HepG2 (cell line): ENCODE measurements at places on chromosomes 12 and 14.

DNA sequence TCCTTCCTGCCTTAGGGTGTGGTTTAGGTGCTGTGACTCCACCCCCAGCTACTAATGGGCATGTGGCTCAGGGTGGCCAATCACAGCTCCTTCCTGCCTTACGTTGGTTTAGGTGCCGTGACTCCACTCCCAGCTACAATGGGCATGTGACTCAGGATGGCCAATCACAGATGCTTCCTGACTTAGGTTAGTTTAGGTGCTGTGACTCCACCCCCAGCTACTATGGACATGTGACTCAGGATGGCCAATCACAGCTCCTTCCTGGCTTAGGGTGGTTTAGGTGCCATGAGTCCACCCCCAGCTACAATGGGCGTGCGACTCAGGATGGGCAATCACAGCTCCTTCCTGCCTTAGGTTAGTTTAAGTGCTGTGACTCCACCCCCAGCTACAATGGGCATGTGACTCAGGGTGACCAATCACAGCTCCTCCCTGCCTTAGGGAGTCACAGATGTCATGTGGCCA lies 163.9 kb downstream of the TBX5 start:
- no peaks in the 10 kb centered on the region for H3K27me3 ChIP-seq
- no peak for DNase-seq
- H3K4me1 ChIP-seq, result no peaks in the 10 kb centered on the region
- no peak overlapping the region for H3K27ac ChIP-seq
- no peak overlapping the region for H3K4me3 ChIP-seq

DNA sequence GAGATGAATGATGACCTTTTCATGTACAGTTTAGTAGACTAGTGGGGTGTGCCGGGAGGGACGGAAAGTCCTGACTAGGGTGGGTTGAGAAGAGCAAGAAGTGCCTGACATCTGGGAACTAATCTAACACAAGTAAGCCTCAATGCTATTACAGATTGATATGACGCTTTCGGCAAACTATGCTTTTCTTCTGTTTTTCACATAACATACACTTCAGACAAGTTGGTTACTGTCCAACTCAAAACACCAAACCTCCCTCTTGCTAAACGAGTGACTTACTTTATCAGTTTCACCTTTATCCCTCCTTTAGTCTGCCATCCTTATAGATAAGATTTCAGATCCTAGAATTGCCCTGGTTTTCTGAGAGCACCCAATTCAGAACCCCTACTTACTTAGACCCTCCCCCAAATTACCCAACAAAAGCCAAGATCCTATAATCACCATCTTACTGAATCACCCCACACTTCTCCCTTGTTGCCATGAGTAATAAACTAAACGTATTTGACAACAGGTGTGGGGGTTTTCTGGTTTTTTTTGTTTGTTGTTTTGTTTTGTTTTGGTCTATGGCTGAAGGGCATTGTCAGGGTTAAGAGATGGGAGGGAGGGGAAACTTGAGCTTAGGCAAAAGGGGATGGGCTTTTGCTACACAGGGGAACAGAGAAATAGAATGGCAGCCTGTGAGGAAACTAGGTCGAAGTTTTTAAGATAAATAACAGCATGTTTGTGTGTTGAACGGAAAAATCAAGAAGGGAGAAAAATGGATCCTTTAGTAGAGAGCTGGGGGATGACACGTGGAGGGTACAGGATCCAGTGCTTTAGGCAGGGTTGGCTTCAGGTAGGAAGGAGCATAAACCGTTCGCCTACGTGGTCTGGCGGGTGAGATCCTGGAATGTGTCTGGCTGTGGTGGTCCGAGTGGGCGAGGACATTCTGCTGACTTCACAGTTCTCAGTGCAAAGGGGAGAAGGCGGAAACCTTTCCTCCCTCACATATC lies 6.1 kb upstream of the PSMA3 start:
- no peak overlapping the region for H3K27ac ChIP-seq
- DNase-seq, result no peak
- peaks cover 33% of the 10 kb centered on the region for H3K4me1 ChIP-seq
- no peaks in the 10 kb centered on the region for H3K36me3 ChIP-seq

GRCh38 chr14:89564286-89564957 lies 147.4 kb upstream of the FOXN3 start:
- no peaks in the 10 kb centered on the region for H3K4me1 ChIP-seq
- H3K36me3 ChIP-seq, result no peaks in the 10 kb centered on the region
- no peak overlapping the region for H3K4me3 ChIP-seq
- H3K27me3 ChIP-seq, result no peaks in the 10 kb centered on the region

- no peak for DNase-seq
- no peaks in the 10 kb centered on the region for H3K36me3 ChIP-seq
- H3K4me1 ChIP-seq, result peaks cover 34% of the 10 kb centered on the region
- no peak overlapping the region for H3K4me3 ChIP-seq
Measured at GRCh38 chr12:130041983-130042812, 120.1 kb upstream of the FZD10 start.

DNA sequence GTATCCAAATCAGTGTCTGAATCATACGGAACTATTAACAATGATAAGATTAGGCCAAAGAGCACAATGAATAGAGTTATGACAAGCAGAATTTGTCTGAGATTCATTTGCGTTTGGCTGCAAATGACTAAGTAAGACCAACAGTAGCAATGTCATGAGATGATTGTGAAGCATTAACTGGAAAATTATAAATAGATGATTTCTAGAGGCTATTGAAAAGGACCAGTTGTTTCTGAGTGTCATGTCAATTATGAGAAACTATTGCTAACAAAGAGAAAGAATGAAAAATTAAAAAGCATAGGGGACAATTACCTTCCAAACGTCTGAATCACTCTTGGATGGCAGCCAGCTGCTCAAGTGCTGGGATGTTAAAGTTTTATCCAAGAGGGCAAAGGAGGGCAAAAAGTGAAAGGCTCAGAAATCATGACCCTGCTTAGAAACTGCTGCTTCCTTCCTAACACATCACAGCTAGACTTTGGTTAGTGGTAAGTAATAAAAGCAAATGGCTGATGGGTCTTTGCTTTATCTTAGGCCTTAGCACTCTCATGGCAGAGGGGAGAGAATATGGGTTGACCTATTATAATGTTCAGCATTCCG lies 89.0 kb downstream of the AKAP6 start:
- H3K36me3 ChIP-seq, result no peaks in the 10 kb centered on the region
- no peak for DNase-seq
- H3K27ac ChIP-seq, result no peak overlapping the region
- no peaks in the 10 kb centered on the region for H3K27me3 ChIP-seq

- H3K27ac ChIP-seq, result no peak overlapping the region
- H3K27me3 ChIP-seq, result no peaks in the 10 kb centered on the region
- no peak overlapping the region for H3K4me3 ChIP-seq
- no peak for DNase-seq
- H3K4me1 ChIP-seq, result no peaks in the 10 kb centered on the region
Measured at GRCh38 chr14:32546246-32546645, 217.1 kb downstream of the AKAP6 start.

DNA sequence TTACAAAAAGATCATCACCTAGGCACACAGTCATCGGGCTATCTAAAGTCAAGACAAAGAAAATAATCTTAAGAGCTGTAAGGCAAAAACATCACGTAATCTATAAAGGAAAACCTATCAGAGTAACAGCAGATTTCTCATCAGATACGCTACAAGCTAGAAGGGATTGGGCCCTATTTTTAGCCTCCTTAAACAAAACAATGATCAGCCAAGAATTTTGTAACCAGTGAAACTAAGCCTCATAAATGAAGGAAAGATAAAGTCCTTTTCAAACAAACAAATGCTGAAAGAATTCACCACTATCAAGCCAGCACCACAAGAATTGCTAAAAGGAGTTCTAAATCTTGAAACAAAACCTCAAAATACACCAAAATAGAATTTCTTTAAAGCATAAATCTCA lies 191.6 kb upstream of the BMP4 start:
- DNase-seq, result no peak
- H3K27ac ChIP-seq, result no peak overlapping the region
- no peak overlapping the region for H3K4me3 ChIP-seq
- no peaks in the 10 kb centered on the region for H3K36me3 ChIP-seq

DNA sequence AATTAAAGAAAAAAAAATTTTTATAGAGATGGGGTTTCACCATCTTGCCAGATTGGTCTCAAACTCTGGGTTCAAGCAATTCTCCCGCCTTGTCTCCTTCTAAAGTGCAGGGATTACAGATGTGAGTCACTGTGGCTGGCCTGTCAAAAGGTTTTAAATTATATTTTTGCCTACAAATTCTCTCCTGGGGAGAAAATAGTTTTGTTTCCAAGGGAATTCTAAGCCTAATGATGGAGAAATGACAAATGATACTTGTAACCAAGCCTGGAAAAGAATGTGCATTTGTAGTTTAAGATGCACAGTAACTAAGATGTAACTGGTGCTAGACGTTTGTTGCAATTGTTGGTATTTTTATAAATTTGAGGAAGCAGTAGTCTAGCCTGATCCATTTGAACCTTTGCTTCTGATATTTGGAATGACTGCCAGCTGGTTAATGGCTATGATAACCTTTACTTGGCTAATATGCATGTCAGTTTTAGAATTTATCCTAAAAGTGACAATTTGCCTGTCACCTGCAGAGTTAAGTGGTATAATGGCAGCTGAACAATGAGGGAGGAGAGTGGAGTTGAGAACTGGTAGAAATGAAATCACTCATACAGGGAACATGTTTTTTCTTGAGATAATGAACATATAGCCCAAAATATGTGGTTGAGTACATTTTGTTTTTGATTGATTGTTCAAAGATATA lies 148.0 kb downstream of the FUT8 start:
- H3K27me3 ChIP-seq, result no peaks in the 10 kb centered on the region
- DNase-seq, result no peak
- no peak overlapping the region for H3K4me3 ChIP-seq
- H3K36me3 ChIP-seq, result no peaks in the 10 kb centered on the region

- peaks cover 82% of the 10 kb centered on the region for H3K36me3 ChIP-seq
- no peak overlapping the region for H3K4me3 ChIP-seq
Measured at GRCh38 chr14:96525452-96525851, 23.3 kb downstream of the PAPOLA start.

DNA sequence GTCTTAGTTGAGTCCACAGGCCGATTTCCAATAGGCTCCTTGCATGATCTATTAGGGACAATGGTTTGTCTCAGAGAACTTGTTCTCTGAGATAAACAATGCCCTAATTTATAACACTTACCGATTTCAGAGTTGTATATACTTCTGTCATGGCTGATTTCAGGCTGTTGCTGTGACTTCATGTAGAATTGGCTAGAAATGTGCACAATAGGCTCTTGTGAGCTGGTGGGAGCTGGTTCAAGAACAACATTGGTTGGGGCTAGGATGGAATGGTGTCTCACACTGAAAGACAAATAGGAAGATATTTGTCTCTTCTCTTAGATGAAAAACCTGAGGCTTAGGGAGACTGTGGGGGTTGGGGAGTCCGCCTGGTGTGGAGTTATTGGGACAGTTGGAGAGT lies 6.7 kb upstream of the KRT86 start:
- H3K4me3 ChIP-seq, result no peak overlapping the region
- DNase-seq, result no peak
- no peak overlapping the region for H3K27ac ChIP-seq
- H3K27me3 ChIP-seq, result no peaks in the 10 kb centered on the region; the same call in none of the 2 replicates

GRCh38 chr12:96809522-96809921 lies 97.5 kb upstream of the NEDD1 start:
- no peak overlapping the region for H3K27ac ChIP-seq
- no peaks in the 10 kb centered on the region for H3K36me3 ChIP-seq
- no peak for DNase-seq
- no peak overlapping the region for H3K4me3 ChIP-seq
- no peaks in the 10 kb centered on the region for H3K4me1 ChIP-seq

DNA sequence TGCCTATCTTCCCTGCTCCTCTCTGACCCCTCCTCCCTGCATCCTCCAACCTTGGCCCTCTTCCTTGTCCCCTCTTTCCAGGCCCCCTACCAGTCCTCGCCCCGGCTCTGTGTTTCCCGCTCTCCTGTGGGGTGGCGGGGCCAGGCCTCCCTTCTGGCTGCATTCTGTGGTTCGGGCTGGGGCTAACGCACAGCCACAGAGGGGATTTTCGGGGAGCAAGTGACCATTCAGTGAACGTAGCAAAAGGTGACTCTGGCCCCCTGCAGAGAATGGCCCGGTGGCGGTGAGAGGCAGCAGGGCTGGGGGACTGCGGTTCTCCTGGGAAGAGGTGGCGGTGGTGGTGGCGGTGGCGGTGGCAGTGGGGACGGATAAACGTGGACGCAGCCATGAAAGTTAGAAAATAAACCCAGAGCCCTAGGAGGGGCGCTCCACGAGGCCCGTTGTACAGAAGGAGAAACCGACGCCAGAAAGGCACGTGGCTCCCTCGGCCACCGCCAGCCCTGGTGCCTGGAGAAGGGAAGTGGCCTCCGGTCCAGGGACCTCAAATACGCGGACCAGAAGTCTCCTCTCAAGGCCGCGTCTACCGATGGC lies 269.6 kb downstream of the ADGRD1 start:
- H3K4me1 ChIP-seq, result no peaks in the 10 kb centered on the region
- no peak overlapping the region for H3K4me3 ChIP-seq
- no peak for DNase-seq

DNA sequence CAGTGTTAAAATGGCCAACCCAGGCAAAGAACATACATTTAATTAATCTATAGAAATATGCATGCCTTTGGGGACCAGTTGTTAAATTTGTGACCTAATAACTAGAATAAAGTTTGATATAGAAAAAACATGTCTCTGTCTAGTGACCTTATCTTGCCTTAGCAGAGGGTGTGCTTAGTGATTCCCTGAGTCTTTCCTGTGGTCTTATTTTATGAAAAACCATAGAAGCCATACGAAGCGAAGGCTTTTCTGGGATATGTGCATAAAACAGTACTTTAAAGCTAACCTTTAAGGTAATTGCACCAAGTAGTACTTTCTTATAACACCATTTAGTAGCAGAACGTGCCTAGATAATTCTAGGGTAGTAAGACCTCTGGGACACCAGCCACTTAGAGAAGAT lies 379.4 kb downstream of the ZFP36L1 start:
- no peak for DNase-seq
- no peaks in the 10 kb centered on the region for H3K4me1 ChIP-seq
- no peaks in the 10 kb centered on the region for H3K27me3 ChIP-seq
- H3K4me3 ChIP-seq, result no peak overlapping the region
- H3K36me3 ChIP-seq, result no peaks in the 10 kb centered on the region

- no peaks in the 10 kb centered on the region for H3K36me3 ChIP-seq
- no peak overlapping the region for H3K4me3 ChIP-seq
- DNase-seq, result no peak
- H3K27me3 ChIP-seq, result no peaks in the 10 kb centered on the region
Measured at GRCh38 chr14:90733139-90733808, 83.0 kb downstream of the TTC7B start.

GRCh38 chr14:101404426-101405170 lies 156.7 kb upstream of the DIO3 start:
- no peak for DNase-seq
- H3K4me1 ChIP-seq, result 0 out of 2 replicates have a peak, but pooled peaks cover 7% of the 10 kb centered on the region
- H3K4me3 ChIP-seq, result no peak overlapping the region
- no peaks in the 10 kb centered on the region for H3K36me3 ChIP-seq
- H3K27me3 ChIP-seq, result peaks cover 46% of the 10 kb centered on the region; the same call in 2 of the 3 replicates
- no peak overlapping the region for H3K27ac ChIP-seq

- no peak overlapping the region for H3K4me3 ChIP-seq
- no peaks in the 10 kb centered on the region for H3K4me1 ChIP-seq
- H3K27me3 ChIP-seq, result no peaks in the 10 kb centered on the region
- H3K27ac ChIP-seq, result no peak overlapping the region
- no peaks in the 10 kb centered on the region for H3K36me3 ChIP-seq
Measured at GRCh38 chr12:41545761-41546160, 357.6 kb downstream of the PDZRN4 start.
